ENCODE measurements at places on chromosomes 13 and 19. TPM values are rescaled to one million over a fixed set of nuclear protein-coding genes. Genes with fewer than 3 reads are reported as not detected.

DNA sequence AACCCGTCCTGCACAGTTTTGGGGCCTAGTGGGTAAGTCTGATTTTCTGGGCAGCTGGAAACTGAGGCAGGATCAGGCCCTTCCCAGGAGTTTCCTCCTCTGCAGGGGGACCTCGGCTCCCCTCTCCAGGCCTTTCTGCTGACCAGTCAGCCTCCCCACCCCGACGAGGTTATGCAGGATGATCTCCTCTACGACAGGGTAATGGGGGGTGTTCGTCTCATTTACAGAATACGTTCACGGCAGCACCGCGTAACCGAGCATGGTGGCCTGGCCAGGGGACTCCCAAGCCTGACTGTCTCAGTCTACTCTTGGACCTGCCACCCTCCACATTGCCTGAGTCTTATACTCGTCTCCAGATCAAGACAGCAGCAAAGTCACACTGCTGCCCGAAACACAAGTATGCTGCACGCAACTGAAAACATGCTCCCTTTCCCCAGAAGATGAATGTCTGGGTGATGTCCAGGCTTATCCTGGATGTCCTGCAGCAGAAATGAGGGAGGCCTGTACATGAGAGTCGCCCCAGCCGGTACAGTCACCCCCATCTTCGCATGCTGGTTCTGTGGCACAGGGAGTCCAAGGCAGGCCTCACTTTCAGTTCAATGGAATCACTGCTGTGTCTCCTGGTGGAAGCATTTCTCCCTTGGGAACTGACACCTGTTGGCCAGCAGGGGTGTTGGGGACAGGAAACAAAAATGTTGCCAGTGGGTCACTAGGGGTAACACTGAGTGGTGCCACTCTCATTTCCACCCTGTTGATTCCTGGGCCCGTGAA lies 120.8 kb downstream of the SOX1 start:
- no peaks in the 10 kb centered on the region for H3K27me3 ChIP-seq
- H3K4me1 ChIP-seq: no peaks in the 10 kb centered on the region
- no peak overlapping the region for H3K4me3 ChIP-seq
- no peak for DNase-seq

DNA sequence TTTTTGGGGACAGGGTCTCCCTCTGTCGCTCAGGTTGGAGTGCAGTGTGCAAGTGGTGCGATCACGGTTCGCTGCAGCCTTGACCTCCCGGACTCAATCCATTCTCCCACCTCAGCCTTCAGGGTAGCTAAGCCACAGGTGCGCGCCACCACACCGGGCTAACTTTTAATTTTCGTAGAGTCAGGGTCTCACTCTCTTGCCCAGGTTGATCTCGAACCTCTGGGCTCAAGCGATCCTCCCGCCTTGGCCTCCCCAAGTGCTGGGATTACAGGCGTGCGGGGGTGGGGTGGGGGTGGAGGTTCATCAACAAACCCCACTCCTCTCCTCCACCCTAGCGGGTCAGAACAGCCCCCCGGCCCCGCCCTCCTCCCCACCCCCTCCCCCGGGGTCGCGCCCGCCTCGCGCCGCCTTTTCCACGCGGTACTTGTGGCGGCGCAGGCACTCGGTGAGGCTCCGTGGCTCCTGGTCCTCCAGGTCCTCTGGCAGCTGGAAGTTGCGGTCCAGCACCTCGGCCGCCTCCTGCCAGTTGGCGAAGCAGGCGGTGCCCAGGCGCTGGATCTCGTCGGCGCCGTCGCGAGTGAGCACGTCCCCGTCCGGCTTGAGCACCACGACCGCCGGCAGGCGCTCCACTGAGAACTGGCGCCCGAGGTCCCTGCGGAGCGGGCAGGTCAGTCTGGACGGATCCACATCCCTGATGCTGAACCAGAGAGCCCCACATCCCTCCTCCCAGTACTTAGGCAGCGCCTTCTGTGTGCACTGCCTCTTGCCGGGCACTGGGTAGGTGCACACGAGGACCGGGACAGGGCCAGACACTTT lies 5.2 kb downstream of the NXNL1 start:
- H3K27me3 ChIP-seq: peaks cover 67% of the 10 kb centered on the region
- H3K4me3 ChIP-seq: no peak overlapping the region
- H3K27ac ChIP-seq: no peak overlapping the region
- H3K36me3 ChIP-seq: no peaks in the 10 kb centered on the region
- H3K4me1 ChIP-seq: peaks cover 3% of the 10 kb centered on the region
- no peak for DNase-seq

DNA sequence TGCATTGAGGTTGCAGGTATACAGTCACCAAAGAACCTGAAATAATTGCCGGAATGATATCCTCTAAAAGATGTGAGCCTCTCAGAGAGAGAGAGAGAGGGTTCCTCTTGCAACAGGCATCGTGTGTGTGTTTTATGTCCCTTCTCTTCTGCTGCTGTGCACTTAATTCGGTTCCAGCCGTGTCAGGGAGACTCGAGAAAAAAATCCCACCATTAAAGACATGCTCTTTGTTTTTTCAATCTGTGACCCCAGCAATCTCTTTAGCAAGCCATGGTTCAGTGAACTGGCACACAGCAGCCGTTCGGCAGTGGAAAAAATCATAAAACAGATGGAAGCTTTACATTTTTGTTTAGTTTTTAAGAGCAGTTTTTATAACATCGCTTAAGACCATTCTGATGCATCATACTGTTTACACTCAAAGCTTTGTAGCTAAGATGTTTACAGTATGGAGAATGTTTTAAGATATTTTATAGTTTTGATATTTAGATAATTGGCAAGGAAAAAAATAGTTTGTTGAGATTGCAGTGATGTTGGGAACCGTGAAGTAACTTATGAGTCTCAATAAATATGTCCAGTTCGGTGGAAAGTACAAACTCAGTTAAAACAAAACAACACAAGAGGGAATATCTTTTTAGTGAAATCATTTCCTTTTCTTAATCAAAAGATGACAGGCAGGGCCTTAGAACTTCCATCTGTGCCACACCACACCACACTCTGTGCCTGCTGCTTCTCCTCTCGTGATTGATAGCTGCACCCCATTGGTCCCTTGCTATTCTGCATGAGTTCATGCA lies 31.2 kb upstream of the ZNF536 start:
- H3K4me1 ChIP-seq: no peaks in the 10 kb centered on the region
- no peak for DNase-seq
- no peaks in the 10 kb centered on the region for H3K27me3 ChIP-seq

GRCh38 chr13:91529739-91530482 lies 131.5 kb downstream of the GPC5 start:
- no peaks in the 10 kb centered on the region for H3K36me3 ChIP-seq
- H3K27ac ChIP-seq: no peak overlapping the region
- no peak for DNase-seq
- H3K4me1 ChIP-seq: no peaks in the 10 kb centered on the region
- H3K4me3 ChIP-seq: no peak overlapping the region

GRCh38 chr19:7250951-7251350 lies 43.3 kb downstream of the INSR start:
- DNase-seq: no peak

DNA sequence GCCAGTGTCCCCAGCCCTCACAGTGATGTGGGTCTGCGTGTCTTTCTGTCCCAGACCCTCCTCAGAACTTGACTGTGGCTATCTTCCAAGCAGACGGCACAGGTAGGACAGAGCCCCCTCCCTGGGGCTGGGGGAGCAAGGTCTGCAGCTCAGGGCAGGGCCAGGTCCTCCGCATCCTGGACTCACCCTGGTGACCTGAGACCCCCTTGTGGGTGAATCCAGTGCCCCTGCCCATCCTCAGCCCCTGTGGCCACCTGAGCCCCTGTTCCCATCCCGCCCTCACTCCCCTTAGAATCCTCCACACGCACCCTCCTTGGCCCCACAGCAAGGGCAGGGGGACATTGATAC lies 39.0 kb upstream of the CD33 start:
- DNase-seq: no peak
- no peak overlapping the region for H3K4me3 ChIP-seq
- H3K36me3 ChIP-seq: no peaks in the 10 kb centered on the region
- no peak overlapping the region for H3K27ac ChIP-seq
- H3K4me1 ChIP-seq: no peaks in the 10 kb centered on the region

- H3K4me1 ChIP-seq: peaks cover 5% of the 10 kb centered on the region
- no peaks in the 10 kb centered on the region for H3K36me3 ChIP-seq
- H3K27ac ChIP-seq: peak overlapping the region; percentile 96
- DNase-seq: no peak
- H3K4me3 ChIP-seq: no peak overlapping the region
Observed at GRCh38 chr19:3413796-3414327, 47.5 kb downstream of the NFIC start.

GRCh38 chr19:14775869-14776586 lies 2.3 kb downstream of the ADGRE2 start:
- H3K27ac ChIP-seq: peak overlapping the region; percentile 36
- peaks cover 35% of the 10 kb centered on the region for H3K27me3 ChIP-seq
- peak; percentile 17 for DNase-seq
- no peaks in the 10 kb centered on the region for H3K36me3 ChIP-seq

GRCh38 chr13:52783943-52784342 lies 44.3 kb upstream of the CNMD start:
- no peaks in the 10 kb centered on the region for H3K4me1 ChIP-seq
- H3K27me3 ChIP-seq: peaks cover 4% of the 10 kb centered on the region
- no peaks in the 10 kb centered on the region for H3K36me3 ChIP-seq

GRCh38 chr13:36683701-36684100 lies 9.9 kb downstream of the SERTM1 start:
- H3K27ac ChIP-seq: no peak overlapping the region
- H3K4me1 ChIP-seq: no peaks in the 10 kb centered on the region
- no peak overlapping the region for H3K4me3 ChIP-seq

DNA sequence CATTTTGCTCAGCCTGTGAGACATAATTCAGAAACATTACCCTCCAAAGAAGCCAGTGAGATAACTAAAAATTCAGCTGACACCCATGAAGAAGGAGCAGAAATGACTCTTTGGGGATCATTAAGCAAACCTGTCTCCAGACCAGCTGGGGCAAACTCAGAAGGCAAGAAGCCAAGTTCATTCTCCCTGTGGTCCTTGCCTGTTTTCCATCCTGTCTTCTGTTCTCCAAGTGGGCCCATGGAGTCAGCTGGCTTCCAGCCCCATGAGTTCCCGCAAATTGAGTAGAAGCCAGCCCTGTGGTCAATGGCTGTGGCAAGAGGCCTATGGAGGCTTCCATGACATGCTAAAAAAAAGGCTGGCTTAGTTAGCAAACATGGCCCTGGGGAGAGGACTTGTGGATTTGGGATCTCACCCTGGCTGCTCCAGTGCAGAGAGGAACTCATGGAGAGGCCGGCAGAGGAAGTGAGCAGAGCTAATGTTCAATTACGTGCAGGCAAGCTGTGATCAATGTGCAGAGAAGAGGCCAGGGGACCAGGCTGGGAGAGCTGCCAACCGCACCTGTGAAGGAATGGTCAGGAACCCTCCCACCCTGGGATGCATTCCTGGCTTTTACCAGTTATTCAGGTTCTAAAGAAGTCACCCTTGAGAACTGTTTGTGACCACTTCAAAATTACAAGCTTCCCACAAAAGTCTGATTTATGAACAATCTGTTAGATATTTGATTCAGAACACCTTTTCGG lies 229.1 kb downstream of the TSHZ3 start:
- no peak overlapping the region for H3K27ac ChIP-seq
- H3K27me3 ChIP-seq: no peaks in the 10 kb centered on the region
- H3K4me3 ChIP-seq: no peak overlapping the region

- no peak overlapping the region for H3K4me3 ChIP-seq
- DNase-seq: no peak
- no peaks in the 10 kb centered on the region for H3K36me3 ChIP-seq
- no peak overlapping the region for H3K27ac ChIP-seq
- no peaks in the 10 kb centered on the region for H3K4me1 ChIP-seq
- H3K27me3 ChIP-seq: no peaks in the 10 kb centered on the region
Observed at GRCh38 chr19:30733826-30734550, 361.8 kb downstream of the ZNF536 start.

GRCh38 chr19:5397804-5398692 lies 57.2 kb upstream of the ZNRF4 start:
- H3K4me3 ChIP-seq: no peak overlapping the region
- H3K4me1 ChIP-seq: no peaks in the 10 kb centered on the region
- no peak for DNase-seq
- no peak overlapping the region for H3K27ac ChIP-seq
- H3K27me3 ChIP-seq: peaks cover 60% of the 10 kb centered on the region

DNA sequence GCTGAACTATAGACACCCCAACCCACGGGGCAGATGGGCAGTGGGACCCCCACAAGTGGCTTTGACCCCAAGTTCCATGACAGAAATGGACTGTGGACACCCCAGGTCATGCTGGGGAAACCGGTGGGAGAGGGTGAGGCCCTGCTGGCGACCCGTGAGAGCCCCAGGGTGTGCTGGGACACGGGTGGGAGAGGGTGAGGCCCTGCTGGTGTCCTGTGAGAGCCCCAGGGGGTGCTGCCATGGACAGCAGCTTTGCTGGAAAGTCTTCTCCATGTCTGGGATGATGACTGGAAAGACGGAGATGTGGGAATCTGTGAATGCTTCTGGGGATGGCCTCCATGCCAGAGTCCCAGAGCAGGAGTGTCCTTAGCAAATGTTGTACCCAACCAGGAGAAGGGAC lies 148.4 kb downstream of the URI1 start:
- DNase-seq: no peak
- no peak overlapping the region for H3K27ac ChIP-seq
- no peaks in the 10 kb centered on the region for H3K27me3 ChIP-seq

DNA sequence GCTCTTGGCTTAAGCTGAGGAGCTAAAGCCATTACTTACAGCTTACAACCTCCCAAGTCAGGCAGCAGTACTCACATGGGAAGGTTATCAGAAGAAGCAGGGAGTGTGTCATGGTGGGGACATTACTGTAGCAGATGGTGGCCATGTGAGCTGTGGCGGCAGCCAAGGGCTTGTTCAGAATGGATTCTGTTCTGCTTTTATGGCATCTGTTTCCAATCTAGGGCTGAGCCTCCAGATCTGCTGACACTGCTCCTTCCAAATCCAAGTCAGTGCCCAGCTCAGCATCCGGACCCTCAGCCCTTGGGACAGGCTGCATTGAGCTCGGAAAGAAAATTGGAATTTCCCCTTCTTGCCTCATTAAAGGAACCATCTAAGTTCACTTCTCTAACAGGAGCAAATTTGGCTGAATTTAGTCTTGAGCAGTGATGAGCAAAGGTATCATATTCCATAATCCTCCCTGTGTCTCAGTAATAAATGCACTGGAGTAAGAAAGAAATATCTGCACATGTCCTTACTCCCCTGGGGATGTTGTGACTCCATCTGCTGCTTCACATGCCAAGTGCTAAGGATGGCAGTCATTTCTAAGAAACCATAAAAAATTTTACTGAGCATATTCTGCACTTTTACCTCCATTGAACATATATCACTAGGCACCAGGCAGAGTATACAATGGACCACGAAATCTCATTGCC lies 73.9 kb downstream of the KCTD12 start:
- H3K36me3 ChIP-seq: no peaks in the 10 kb centered on the region
- H3K4me3 ChIP-seq: no peak overlapping the region
- no peaks in the 10 kb centered on the region for H3K4me1 ChIP-seq
- DNase-seq: no peak
- no peaks in the 10 kb centered on the region for H3K27me3 ChIP-seq
- H3K27ac ChIP-seq: no peak overlapping the region

Gene MYH14
- 321 TPM for total RNA-seq

Gene PCDH20
- total RNA-seq: not detected

Gene TOMM40
- 62.1 TPM for total RNA-seq

Gene VSTM1
- total RNA-seq: not detected

Gene RPS16
- total RNA-seq: 718 TPM

Gene OVOL3
- not detected for total RNA-seq

Gene ZNF790
- total RNA-seq: 5.1 TPM

Gene TIMM13
- total RNA-seq: 43.2 TPM

Data from transverse colon (tissue), 4 donors.